Sigmoid colon (tissue), 7 donors: ENCODE measurements at places on chromosomes 16 and 17. TPM values are rescaled to one million over a fixed set of nuclear protein-coding genes. Genes with fewer than 3 reads are reported as not detected.

DNA sequence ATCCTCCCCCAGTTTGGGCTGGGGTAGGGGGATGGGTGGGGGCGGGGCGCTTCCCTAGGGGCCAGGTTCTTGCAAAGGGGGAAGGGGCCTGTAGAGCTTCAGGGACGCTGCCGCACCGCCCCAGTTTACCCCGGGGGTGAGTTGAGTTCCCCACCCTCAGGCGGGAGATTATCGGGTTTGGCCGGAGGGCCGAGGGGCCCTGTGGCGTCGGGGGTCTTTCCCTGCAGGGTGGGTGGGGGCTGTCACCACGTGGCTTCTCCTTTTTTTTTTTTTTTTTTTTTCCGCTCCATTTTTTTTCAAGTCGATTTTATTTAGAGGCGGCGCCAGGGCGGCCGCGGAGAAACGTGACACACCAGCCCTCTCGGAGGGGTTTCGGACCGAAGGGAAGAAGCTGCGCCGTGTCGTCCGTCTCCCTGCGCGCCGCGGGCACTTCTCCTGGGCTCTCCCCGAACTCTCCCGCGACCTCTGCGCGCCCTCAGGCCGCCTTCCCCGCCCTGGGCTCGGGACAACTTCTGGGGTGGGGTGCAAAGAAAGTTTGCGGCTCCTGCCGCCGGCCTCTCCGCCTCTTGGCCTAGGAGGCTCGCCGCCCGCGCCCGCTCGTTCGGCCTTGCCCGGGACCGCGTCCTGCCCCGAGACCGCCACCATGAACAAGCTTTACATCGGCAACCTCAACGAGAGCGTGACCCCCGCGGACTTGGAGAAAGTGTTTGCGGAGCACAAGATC, at the start of gene IGF2BP1:
Gene IGF2BP1 (plus strand): TSS at position 283 of the 724 bp plus-strand sequence. CDS start 361 bp downstream, at position 644.
- no peak for DNase-seq

- DNase-seq = peak; percentile 75
These were observed 1.3 kb downstream of the AKAP1 start for GRCh38 chr17:57086069-57086930.

DRC3 gene
- polyA plus RNA-seq = not detected

CLEC18C gene
- not detected for polyA plus RNA-seq

- DNase-seq = no peak
These were observed 159.1 kb downstream of the CDH11 start for GRCh38 chr16:64962786-64963185.

GRCh38 chr17:38864636-38865398, 5.0 kb upstream of the LASP1 start:
- no peak for DNase-seq

DNA sequence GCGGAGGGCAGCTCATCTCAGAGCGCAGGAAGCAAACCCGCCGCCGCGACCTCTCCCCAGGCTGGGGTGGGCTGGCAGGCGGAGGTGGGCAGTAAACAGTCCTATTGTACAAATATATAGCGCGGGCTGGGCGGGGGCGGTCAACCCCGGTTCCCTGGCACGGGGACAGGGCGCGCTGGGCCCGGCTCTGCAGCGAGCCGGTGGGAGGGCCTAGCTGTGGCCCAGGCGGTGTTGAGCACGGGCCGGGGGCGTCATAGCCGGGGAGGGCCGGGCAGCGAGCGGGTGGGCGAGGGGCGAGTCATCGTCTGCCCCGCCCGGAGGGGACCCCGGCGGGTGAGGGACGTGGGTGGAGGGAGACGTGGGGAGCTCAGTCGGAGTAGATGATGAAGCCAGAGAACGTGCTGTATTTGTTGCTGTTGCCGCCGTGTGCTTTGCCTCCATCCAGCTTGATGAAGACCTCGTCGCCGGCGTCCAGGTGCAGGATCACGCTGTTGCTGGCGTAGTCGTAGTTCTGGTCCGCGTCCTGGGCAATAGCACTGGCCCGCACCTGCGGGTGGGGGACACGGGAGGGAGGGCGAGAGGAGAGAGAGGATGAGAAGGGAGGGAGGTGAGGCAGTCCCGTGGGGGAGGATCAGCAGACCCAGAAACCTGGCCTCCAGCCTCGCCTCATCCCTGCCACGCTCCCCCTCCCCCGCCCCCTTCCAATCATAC, 8.1 kb downstream of the C1QL1 start:
- DNase-seq = peak; percentile 61

- no peak for DNase-seq
These were observed 15.7 kb downstream of the MGAT5B start for GRCh38 chr17:76883744-76884525.

- DNase-seq = no peak
These were observed 296.6 kb downstream of the MAF start for GRCh38 chr16:79303959-79304387.

- no peak for DNase-seq
These were observed 458.6 kb upstream of the GOT2 start for GRCh38 chr16:59192551-59193199.

CLDN9 gene
- polyA plus RNA-seq = not detected

KRT222 gene
- not detected for polyA plus RNA-seq

C16orf96 gene
- 0.09 TPM for polyA plus RNA-seq

- no peak for DNase-seq
These were observed 5.7 kb upstream of the RUSF1 start for GRCh38 chr16:31513884-31514283.

DNA sequence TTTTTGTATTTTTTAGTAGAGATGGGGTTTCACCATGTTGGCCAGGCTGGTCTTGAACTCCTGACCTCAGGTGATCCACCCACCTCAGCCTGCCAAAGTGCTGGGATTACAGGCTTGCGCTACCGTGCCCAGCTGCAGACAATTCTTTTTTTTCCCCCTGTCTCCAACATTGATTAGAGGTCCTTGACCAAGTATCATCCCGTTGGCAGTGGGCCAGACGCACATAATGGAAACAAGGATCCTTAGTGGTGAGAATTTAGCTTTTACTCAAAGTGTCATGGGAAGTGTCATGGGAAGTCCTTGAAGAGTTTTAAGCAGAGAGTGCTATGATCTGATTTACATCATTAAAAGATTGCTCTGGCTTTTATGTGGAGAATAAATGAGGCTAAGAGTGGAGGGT, 2.1 kb upstream of the FBXO47 start:
- no peak for DNase-seq

- DNase-seq = no peak
These were observed 1.7 kb upstream of the RAB11FIP4 start for GRCh38 chr17:31389657-31390381.

GRCh38 chr17:43952351-43952723, 1.4 kb downstream of the PYY start:
- DNase-seq = no peak

GRCh38 chr17:49195751-49196150, 14.6 kb downstream of the GNGT2 start:
- no peak for DNase-seq

- no peak for DNase-seq
These were observed 57.2 kb downstream of the USP43 start for GRCh38 chr17:9702482-9702881.

VAT1L gene
- 4.5 TPM for polyA plus RNA-seq

NR1D1 gene
- 8.1 TPM for polyA plus RNA-seq

GRCh38 chr16:17105239-17105797, 365.4 kb downstream of the XYLT1 start:
- DNase-seq = no peak

NPB gene
- polyA plus RNA-seq = 0.87 TPM

SEPTIN12 gene
- not detected for polyA plus RNA-seq

DNA sequence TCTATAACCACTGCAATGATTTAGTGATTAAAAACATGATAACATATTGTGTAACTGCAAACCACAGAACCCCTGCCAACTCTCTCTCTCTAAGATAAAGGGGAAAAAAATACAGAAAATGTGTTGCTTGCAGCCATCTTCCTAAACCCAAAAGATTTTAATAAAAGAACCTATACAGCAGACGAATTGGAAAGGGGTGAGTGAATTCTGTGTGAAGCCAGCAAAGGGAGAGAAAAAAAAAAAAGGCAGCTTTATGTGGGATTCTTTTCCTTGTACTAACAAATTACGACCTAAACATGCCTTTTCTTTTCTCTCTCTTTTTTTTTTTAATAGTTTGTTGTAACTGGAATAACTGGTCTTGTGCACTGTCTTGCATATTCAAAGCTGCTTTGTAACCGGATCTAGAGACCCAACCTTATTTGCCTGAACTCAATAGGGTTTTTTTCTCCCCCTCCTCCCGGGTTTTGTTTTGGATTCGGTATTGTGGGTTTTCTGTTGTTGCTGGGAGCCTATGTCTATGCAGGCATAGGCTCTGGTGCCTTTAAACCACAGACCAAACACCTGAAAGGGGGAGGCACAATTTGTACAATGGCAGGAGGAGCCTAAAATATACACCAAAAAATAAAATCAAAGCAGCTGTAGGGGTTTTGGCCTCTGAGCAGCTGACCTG, 7.0 kb upstream of the ZFHX3 start:
- peak; percentile 27 for DNase-seq

COG8 gene
- 9.6 TPM for polyA plus RNA-seq

GRCh38 chr17:32631341-32632096, 144.7 kb downstream of the CDK5R1 start:
- no peak for DNase-seq

TBC1D3L gene
- 8.5 TPM for polyA plus RNA-seq
